H7 (cell line): ENCODE measurements at places on chromosomes 3 and 15.

- DNase-seq, result peak; percentile 71
These were observed 70.1 kb upstream of the GLCE start for GRCh38 chr15:69090197-69090948.

GRCh38 chr15:41978534-41978933 lies 6.2 kb upstream of the EHD4 start:
- DNase-seq, result no peak

GRCh38 chr3:45120359-45121158 lies 25.6 kb downstream of the CDCP1 start:
- DNase-seq, result peak; percentile 43

- no peak for DNase-seq
These were observed 229.5 kb downstream of the VPS13C start for GRCh38 chr15:61830536-61831330.

GRCh38 chr3:37229740-37230139 lies 55.4 kb upstream of the LRRFIP2 start:
- DNase-seq, result no peak

GRCh38 chr15:78915341-78916087 lies 29.3 kb downstream of the CTSH start:
- peak; percentile 9 for DNase-seq

GRCh38 chr15:31145271-31145911 lies 43.9 kb upstream of the TRPM1 start:
- DNase-seq, result no peak

GRCh38 chr3:108219336-108219735 lies 2.9 kb downstream of the IFT57 start:
- DNase-seq, result no peak

GRCh38 chr3:124177071-124177470 lies 185.1 kb upstream of the ROPN1 start:
- no peak for DNase-seq

GRCh38 chr3:30873671-30874070 lies 20.8 kb downstream of the GADL1 start:
- no peak for DNase-seq

GRCh38 chr3:119745942-119746341 lies 36.0 kb upstream of the NR1I2 start:
- no peak for DNase-seq

DNA sequence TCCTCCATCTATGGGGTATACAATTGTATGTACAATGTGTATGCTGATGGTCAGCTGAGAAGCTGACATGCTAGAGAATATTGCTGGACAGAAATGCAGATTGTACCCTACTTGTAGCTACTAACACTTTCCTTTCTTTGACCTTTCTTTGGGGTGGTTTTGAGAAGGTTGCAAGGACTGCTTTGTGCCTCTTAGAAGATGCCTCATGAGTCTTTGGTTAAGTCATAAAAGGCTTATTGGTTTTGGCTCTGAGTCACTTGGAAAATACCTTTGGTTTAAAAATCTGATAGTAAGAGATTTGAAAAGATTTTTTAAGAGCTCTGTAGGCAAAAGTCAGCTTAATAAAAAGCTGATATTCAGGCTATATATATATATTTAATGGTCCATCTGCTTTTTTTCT lies 71.5 kb downstream of the ZMAT3 start:
- no peak for DNase-seq

GRCh38 chr15:69509131-69509530 lies 56.5 kb downstream of the RPLP1 start:
- DNase-seq, result no peak

GRCh38 chr3:99839613-99840012 lies 22.0 kb downstream of the CMSS1 start:
- no peak for DNase-seq

DNA sequence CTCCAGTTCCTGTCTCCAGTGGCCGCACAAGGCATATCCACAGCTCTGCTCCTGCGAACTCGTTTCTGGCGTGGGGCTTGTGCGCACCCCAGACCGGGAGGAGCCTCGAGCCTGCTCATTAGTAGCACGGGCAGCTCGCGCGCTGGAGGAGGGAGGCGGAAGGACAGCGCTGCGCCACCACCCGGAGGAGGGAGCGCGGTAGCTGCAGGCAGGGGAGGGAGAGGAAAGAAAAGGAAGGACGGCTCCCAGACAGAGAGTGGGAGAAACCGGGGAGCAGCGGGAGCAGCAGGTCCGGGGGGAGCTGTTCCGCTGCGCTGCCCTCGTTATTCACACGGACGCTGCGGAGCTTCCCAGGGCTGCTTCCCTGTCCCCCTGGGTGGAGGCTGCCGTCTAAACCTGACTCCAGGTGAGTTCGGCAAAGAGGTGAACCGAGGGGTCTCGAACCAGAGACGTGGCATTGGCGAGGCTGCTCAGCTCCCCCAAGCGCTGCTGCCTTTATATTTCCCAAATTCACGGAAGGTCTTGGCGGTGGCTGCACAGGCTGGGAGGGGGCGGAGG lies 121.3 kb upstream of the ZNF717 start:
- peak; percentile 68 for DNase-seq

GRCh38 chr3:121736112-121736511 lies 13.4 kb downstream of the GOLGB1 start:
- no peak for DNase-seq

DNA sequence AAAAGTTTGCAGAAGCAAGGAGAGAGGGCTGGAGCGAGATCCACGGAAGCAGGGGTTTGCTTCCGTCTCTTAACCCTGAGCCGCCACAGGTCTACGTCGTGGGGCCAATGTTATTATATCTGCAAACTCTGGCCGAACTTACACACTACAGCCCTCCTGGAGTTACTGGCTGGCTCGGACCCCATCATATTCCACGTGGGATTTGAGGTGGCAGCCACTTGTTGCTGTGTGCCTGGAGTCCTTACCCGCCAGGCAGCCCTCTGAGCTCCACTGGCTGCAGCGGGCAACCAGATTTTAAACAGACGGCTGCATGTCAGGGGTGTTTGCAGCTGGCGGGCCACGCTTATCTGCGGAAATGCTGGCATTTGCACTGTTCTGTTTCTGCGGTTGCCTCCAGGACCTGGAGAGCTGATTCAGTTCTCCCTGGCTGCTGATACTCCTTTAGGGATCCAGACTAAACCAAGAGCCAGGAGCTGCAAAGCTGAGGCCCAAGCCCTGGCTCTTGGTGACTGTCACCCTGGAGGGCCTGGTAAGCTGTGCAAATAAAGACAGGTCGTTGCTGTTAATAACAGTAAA lies 34.7 kb downstream of the TM2D3 start:
- no peak for DNase-seq

- no peak for DNase-seq
These were observed 631.0 kb upstream of the GRM7 start for GRCh38 chr3:6229778-6230410.

DNA sequence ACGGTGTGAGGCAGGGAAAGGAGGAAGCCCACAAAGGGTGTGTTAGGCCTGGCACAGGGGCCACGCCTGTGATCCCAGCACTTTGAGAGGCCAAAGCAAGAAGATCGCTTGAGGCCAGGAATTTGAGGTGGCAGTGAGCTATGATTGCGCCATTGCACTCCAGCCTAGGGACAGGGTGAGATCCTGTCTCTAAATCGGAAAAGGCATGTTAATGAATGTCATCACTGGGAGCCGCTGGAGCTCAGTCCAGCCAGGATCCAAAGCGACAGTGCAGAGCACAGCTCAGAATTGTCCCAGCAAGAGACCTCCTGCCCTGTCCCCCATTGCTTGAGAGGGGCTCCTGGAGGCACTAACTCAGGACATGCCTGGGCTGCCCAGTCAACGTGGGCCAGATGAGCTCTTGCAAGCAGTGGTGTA lies 15.0 kb upstream of the FBLN2 start:
- DNase-seq, result no peak

DNA sequence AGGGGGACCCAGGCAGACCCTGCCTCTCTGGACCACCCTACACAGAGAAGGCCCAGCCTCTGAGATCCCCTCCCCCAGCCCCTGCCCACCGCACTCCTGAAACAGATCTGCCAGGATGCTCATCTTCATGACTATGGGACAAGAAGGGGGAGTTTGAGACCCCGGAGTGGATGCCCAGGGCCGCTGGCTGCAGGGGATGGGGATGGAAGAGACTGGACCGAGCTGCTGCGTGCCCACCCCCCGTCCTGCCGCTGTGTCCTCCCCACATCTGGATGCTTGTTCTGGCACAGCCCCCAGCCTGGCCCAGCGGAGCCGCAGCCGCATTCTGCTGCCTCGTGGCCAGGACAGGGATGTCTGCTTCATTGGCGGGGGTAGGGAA lies 30.3 kb upstream of the SEMA3F start:
- DNase-seq, result no peak

GRCh38 chr15:72800833-72801481 lies 17.4 kb upstream of the ADPGK start:
- DNase-seq, result no peak

- DNase-seq, result no peak
These were observed 213.0 kb downstream of the SSR3 start for GRCh38 chr3:156341831-156342416.

DNA sequence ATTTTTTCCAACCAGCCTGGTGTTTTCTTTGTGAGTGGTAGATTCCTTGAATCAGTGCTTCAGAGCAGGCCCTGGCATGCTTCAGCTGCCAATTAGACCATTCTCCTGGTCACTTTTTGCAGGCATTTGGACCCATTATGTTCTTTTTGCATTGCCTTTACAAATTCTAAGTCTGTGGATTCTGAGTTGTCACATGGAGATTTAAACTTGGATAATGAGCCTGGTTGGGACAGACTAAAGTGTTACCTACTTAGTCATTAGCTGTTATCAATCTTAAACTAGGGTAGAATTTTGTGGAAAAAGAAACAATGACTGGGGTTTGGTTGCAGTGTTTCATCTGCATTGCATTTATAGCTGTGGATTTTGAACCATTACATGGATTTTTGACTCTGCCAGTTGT lies 40.6 kb downstream of the ARHGEF26 start:
- DNase-seq, result no peak

DNA sequence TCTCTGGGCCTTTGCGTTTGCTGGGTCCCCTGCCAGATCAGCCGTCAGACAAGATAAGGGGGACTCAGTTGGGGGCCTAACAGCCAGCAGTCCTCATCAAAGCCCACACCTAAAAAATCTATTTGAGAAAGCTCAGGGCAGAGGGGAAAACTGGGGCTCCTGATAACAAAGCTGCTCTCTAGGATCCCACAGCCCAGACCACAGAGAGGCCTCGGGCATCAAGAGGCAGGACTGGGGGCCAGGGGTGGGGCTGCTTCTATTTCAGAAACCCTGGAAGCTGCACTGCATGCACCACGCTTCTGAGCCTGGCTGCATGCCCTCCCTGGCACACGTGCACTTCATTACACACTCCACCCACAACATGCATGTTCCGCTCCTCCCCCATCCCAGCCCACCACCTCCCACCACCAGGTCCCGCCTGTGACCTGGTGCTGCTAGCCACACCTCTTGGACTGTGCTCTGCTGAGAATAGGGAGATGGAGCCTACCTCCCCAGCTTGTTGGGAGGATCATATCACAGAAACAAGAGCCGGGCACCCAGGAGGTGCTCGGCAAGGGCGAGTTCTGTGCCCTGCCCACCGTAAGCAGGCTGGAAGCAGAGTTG lies 26.6 kb downstream of the FBLN2 start:
- peak; percentile 72 for DNase-seq

DNA sequence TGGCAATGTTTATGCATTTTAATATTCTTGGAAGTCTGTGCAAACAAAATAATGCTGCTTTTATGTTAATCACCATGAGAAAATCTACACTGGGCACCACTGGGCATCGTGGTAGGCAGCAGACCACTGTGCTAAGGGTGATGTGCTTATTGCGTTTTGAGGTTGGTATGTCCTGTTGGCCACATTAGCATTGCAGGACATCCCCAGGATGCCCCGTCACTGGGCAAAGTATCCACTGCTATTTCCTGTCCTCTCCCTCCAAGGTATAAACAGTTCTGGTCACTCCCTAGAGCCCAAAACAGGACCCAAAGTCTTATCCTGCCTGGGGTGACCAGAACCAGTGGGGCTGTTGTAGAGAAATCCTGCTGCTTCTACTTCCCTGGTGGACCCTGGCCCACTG lies 284.2 kb upstream of the ROPN1 start:
- DNase-seq, result no peak
